ENCODE measurements at places on chromosomes 5 and 9. TPM values are rescaled to one million over a fixed set of nuclear protein-coding genes. Genes with fewer than 3 reads are reported as not detected.

DNA sequence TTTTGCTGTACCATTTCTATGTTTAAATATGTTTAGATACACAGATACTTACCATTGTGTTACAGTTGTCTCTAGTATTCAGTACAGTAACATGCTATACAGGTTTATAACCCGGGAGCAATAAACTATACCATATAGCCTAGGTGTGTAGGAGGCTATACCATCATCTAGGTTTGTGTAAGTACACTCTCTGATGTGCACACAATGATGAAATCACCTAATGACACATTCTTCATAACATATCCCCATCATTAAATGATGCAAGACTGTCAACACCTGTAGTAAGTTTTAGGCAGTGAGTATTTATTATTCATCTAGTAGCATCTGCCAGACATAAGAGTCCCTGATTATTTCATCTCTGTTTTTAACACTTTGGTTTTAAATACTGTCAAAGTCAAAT lies 7.3 kb upstream of the DHFR start:
- no peaks in the 10 kb centered on the region for H3K27me3 ChIP-seq
- no peaks in the 10 kb centered on the region for H3K36me3 ChIP-seq
- no peak overlapping the region for H3K4me3 ChIP-seq

DNA sequence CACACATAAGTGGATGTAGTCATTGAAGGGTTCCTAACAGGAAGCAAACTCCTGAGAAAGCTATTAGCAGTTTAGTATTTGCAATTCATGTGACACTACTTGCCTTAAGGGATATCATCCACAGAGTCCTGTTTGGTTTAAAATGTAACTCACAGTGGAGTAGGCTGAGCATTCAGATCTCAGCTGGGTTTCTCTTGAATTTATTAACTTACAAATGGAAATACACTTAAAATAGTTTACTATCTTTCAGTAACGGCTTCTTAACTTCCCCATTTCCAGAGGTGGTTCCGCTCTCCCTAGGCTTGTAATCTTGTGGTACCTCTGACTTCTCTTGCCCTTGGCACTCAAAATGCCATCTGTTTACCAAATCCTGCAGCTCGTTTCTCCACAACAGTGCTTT lies 660.7 kb upstream of the ADAMTS16 start:
- no peak overlapping the region for H3K4me3 ChIP-seq
- H3K36me3 ChIP-seq: no peaks in the 10 kb centered on the region
- H3K27me3 ChIP-seq: no peaks in the 10 kb centered on the region
- DNase-seq: no peak

DNA sequence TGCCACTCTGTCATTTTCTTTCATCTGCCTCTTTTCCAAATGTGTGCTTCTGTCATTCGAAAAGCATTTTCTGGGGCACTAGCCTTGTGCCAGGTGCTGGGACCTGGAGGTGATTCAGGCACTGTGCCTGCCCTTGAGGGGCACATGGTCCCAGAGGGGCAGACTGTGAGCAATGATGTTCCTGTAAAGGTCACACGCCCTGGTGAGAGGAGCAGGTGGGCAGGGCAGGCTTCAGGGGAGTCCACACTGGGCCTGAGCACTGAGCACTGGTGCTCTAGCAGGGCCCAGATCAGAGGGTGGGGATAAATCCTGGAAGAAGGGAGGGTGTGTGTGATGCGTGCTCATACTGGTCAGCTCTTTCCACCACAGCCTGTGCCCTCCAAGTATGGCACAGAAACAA lies 77.8 kb downstream of the COL15A1 start:
- no peak overlapping the region for H3K27ac ChIP-seq
- H3K4me3 ChIP-seq: no peak overlapping the region
- no peaks in the 10 kb centered on the region for H3K27me3 ChIP-seq
- H3K36me3 ChIP-seq: no peaks in the 10 kb centered on the region

GRCh38 chr5:66426259-66427138 lies 169.7 kb upstream of the MAST4 start:
- H3K4me1 ChIP-seq: no peaks in the 10 kb centered on the region
- DNase-seq: no peak
- H3K27me3 ChIP-seq: no peaks in the 10 kb centered on the region
- no peak overlapping the region for H3K27ac ChIP-seq
- H3K4me3 ChIP-seq: no peak overlapping the region

DNA sequence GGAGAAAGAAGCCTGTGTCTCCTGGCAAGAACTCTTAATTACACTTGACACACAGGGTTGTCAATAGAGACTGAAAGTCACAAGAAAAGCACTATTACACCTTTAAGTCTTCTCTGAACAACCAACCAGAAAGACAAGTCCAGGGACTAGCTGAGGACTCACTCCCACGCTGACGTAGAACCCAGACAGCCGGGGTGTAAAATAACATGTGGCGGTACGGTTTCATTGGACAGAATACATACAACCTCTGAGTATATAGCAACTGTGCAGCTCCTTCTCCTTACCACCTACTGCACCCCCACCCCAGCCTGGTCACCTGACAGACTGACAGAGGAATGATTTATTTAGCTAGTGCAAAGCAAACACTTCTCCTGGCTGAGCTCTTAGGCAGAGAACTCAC lies 103.4 kb upstream of the RASEF start:
- H3K4me3 ChIP-seq: no peak overlapping the region
- peak; percentile 40 for DNase-seq
- no peaks in the 10 kb centered on the region for H3K27me3 ChIP-seq
- no peaks in the 10 kb centered on the region for H3K4me1 ChIP-seq
- H3K36me3 ChIP-seq: no peaks in the 10 kb centered on the region

DNA sequence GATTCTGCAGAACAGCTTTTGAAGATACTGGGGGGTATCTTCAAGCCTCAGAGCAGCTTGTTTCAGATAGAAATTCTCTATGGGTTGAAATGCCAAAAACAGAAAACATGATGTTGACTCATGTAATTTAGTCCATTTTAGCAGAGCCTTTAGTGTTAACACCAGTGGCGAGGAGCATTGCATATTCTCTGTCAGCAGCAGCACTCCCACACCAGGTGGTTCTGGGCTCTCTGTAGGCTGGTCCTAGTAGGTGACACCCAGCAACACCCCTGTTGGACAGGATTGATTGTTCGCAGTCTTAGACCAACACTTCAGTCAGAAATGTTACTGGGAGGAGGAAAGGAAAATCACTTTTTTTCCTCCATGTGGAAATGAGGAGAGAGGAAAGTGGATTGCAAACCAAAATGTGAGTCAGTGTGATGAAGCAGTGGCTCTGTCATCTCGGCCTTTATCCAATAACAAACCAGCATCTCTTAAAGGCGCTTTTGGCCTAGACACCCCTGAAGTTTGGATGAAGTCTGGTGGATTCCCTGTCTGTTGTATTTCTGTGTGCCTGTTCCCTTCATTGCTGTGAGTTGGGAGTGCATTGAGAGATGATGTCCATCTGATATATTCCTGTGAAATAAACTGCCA lies 16.8 kb downstream of the SLC46A2 start:
- no peaks in the 10 kb centered on the region for H3K36me3 ChIP-seq
- no peaks in the 10 kb centered on the region for H3K27me3 ChIP-seq
- no peak overlapping the region for H3K4me3 ChIP-seq
- H3K4me1 ChIP-seq: no peaks in the 10 kb centered on the region

CACNA1B gene
- total RNA-seq: 6.0 TPM

GZMA gene
- 0.36 TPM for total RNA-seq

NR4A3 gene
- total RNA-seq: 0.64 TPM

LCN10 gene
- 3.9 TPM for total RNA-seq

Data from prostate gland (tissue), 2 donors.